CD4-positive, alpha-beta memory T cell (primary cell): ENCODE measurements at places on chromosomes 1 and 21. TPM values are rescaled to one million over a fixed set of nuclear protein-coding genes. Genes with fewer than 3 reads are reported as not detected.

DNA sequence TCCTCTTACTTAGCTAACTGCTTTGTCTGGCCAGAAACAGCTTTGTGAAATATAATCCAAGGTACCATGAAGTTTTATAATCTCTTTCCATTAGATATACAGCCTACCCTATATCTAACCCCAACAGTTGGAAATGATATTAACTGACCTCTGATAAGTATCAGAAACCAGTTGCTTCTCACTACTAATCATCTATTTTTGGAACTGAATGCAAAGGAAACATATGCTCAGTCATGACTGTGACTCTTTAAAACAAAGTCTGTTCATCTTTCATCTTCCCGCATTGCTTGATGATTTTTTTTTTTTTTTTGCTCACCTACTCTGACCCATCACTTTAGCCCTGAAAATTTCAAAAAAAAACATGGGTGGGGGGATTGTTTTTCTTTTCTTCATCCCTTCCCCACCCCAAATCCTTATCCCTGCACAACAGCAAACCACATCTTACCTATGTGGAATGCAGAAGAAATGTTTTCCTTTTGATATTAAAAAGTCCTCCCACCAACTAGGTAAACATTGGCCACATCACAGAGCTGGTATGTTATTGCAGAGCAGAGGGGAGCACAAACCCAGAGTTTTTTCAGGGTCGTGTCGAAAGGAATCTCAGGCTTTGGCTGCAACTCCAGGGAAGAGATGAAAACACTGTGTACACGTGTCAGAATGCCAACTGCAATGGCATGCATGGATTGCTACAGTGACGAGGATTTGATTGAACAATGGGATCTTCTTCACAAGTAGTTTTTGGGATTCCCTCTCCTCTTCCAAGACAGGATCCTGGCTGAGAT is 137.3 kb downstream of the SLC30A10 start:
- DNase-seq, result no peak

The OR2L5 gene
- total RNA-seq, result 0.25 TPM

GRCh38 chr1:56034222-56034621 is 545.1 kb downstream of the PLPP3 start:
- no peak for DNase-seq

- DNase-seq, result no peak
Observed at GRCh38 chr1:200724064-200724463, 14.6 kb upstream of the CAMSAP2 start.

The ELF3 gene
- total RNA-seq, result 0.33 TPM

- DNase-seq, result no peak
Observed at GRCh38 chr1:67850151-67850551, 16.9 kb upstream of the GNG12 start.

DNA sequence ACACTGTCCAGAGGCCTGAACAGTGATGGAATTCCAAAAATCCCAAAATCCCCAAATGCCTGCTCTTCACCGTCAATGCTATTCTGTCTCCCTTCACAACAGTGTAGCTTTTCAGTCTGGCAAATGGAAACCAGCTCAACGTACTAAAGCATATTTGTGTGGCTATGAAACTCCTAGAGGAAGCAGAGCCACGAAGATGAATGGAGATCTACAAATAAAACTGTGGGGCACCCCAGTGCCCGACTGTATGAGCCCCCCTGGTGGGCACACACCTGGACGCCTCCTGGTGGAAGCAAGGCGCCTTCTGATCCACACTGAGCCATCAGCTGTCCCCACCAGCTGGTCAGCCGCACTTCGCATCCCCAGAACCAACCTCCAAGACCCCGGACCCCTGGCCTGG is 129.1 kb upstream of the SOD1 start:
- no peak for DNase-seq

The SLC39A1 gene
- 21.6 TPM for total RNA-seq

DNA sequence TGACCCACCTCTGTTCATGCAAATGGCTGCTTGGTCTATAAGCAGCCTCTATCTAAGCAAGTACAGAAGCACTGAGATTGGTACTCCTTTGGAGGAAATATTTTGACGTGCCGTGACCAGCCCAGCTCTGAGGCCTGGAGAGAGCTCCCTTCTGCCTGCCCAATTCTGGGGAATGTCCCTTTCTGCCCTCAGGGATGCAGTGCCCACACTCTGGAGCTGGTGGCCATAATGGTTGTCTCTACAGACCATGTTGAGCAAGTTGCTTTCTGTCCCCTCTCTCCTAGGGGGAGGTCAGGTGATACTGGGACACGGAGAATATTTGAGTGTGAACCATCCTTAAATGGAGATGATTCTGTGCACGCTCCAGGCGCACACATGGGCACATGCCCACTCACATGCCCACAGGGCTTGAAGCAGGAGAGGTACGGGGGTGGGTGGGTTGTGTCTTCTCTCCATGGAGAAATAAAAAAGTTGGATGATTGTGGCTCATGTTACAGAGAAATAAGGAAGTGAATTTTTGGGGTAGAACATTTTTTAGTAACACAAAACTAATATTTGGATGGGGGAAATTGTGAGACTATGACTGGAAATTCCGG is 13.9 kb upstream of the ALPL start:
- no peak for DNase-seq

DNA sequence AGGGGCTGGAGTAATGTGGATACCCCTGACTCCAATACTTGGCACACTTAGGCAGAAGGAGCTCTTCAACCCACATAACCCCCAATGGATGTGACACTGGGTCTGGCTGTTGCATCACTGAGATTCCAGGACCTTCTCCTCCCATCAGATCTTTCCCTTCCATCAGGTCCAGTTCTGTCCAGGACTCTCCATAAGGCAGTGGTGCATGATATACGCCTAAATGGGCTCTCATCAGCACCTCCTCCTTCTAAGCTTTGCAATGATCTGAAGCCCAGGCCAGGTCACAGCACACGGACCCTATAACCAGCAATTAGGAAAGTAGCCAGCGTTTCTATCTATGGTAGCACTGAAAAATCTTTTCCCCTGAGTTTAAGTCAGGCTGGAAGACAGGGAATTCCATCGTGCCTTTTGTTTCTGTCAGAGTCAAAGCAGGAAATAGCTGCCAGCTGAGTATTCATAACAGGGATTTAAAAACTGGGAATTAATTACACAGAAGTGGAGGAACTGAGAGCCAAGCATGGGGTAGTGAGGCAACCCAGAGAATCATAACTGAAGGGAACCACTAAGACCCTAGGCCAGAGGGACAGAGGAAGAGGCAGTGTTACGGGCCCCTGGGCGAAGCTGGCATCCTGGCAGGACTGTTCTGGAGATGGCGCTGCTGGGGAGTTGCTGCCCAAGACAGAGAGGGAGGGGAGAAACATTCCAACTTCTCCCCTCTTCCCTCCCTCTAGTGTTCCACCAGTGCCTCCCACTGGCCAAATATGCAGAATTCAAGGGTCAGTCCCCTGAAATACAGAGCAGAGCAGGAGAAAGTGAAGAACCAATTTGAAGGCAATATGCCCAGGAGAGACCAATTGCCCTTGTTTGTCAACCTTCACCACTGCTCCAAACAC is 37.5 kb upstream of the HOOK1 start:
- DNase-seq, result no peak
